D721Med (cell line): ENCODE measurements at places on chromosomes 11 and 22.
A peak's percentile ranks its signal among the peaks of the same experiment; 100 is the strongest.

- DNase-seq = no peak
Measured at GRCh38 chr11:70262951-70263350, 7.5 kb upstream of the PPFIA1 start.

- DNase-seq = no peak
Measured at GRCh38 chr22:29621761-29622526, 18.5 kb downstream of the NF2 start.

DNA sequence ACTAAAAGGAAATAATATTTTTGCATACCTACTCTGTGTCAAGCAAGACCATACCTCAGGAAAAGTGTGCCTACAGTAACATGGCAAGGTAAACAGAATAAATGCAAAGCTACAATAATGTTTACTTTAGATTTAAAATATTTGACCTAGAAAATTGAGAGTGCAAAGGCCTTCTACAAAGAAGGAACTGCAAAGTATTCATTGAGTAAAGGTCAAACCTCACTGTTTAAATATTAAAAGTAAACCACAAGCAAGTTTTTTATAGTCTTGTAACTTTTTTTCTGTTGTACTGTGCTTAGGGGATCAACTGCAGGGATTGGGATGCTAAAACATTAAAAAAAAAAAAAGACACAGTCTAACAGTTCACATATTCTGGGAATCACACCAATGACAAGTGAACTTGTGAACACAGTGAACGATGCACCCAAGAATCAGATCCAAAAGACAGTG lies 48.8 kb downstream of the CWF19L2 start:
- DNase-seq = no peak

DNA sequence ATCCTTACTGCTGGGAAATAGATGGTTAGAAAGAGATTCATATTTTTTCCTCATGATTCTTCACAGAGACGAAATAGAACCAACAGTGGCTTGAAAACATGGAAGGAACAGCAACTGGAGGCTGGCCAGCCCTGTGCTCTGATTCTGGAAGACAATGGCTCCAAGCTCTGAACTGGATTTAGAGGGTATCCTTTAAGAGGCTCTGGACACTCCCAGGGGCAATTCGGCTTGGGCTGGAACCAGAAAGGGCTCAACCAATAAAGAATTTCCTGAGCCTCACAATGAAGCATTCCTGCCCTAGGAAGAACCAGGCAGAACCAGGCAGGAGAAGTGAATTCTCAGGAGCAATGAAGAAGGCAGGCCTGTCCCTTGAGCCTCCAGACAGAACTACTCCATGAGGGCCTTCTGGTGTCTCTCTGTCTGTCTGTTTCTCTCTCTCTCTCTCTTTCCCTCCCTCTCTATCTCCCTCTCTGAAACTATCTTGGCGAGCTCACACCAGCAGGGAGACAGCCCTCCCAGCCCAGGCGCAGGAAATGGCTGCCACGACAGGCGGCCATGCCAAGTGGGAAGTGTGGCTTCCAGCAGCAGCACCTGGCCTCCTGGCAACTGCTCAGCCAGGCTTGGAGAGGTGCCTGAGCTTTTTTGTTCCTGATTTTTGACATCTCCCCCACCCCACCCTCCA lies 93.3 kb downstream of the RCN1 start:
- no peak for DNase-seq

- DNase-seq = no peak
Measured at GRCh38 chr11:66593303-66593635, 284 bp downstream of the CCS start.

- DNase-seq = no peak
Measured at GRCh38 chr11:26696330-26696729, 25.5 kb downstream of the SLC5A12 start.

GRCh38 chr22:37996515-37997246 lies 12.3 kb upstream of the SOX10 start:
- no peak for DNase-seq

DNA sequence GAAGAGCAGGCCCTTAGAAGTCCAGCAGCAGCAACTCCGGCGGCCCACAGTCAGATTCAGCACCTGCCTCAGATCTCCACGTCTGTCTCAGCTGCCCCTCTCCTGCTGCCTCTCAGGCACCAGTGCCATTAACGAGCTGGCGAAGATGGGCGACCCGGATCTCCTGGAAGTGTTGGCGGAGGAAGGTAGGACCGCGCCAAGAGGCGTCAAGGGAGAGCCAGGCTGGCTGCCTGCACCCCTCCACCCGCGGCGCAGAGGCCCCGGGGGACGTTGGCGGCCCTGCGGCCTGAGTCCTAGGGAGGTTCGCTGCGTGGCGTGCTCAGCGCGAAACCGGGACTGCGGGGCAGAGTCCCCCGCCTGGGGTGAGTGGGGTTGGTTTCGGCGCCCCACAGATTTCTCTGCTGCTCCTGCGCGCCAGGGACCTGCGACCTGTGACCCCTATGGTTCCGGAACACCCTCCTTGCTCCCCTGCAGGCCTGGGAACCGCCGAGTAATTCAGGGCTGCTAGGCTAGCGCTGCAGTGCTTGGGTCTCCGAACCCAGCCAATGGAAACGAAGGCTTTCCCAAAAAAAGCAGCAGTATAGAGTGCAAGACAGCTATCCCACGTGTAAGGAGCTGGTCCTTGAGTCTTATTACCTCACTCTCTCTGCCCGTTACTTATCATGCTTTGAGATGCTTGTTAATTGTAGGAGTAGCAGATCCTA lies 615 bp downstream of the ANO5 start:
- DNase-seq = peak; percentile 20

GRCh38 chr11:76612226-76612625 lies 58.3 kb downstream of the LRRC32 start:
- no peak for DNase-seq

DNA sequence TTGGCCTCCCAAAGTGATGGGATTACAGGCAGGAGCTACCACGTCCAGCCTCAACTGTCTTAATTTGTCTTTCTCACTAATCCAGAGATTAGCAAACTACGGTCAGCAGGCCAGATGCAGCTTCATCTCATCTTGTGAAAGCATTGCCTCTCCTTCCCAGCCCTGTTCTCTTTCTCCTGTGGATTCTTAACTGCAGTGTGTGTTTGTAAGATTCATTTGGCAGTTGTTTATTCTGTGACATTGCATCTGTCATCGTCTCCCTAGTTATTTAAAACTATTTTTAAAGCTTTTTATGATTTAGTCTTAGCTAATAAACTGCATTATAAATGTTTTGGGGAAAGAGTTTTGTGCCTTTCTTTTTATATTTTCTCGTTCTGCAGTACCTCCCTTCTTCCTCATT lies 29.2 kb downstream of the RNF169 start:
- DNase-seq = no peak

- DNase-seq = no peak
Measured at GRCh38 chr11:105137286-105137685, 2.3 kb downstream of the CARD18 start.

GRCh38 chr11:2912498-2912897 lies 16.7 kb downstream of the PHLDA2 start:
- DNase-seq = no peak

DNA sequence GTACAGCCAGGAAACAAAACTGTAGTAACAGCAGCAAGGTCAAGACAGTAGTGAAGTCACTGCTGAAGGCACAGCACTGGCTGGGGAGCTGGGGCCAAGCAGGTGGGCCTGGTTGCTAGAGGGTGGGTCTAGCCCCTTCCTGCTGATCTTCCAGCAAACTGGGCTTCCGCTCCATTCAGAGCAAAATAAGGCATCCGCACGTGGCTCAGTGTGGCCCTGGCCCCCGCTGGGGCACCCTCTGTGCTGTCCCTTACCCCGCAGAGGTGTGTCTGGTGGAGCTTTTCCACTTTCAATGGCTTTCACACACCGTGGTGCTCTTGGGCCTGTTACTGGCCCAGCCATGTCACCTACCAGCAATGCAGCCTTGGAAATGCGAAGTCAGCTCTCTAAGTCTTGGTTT lies 162.4 kb upstream of the B3GAT1 start:
- no peak for DNase-seq

DNA sequence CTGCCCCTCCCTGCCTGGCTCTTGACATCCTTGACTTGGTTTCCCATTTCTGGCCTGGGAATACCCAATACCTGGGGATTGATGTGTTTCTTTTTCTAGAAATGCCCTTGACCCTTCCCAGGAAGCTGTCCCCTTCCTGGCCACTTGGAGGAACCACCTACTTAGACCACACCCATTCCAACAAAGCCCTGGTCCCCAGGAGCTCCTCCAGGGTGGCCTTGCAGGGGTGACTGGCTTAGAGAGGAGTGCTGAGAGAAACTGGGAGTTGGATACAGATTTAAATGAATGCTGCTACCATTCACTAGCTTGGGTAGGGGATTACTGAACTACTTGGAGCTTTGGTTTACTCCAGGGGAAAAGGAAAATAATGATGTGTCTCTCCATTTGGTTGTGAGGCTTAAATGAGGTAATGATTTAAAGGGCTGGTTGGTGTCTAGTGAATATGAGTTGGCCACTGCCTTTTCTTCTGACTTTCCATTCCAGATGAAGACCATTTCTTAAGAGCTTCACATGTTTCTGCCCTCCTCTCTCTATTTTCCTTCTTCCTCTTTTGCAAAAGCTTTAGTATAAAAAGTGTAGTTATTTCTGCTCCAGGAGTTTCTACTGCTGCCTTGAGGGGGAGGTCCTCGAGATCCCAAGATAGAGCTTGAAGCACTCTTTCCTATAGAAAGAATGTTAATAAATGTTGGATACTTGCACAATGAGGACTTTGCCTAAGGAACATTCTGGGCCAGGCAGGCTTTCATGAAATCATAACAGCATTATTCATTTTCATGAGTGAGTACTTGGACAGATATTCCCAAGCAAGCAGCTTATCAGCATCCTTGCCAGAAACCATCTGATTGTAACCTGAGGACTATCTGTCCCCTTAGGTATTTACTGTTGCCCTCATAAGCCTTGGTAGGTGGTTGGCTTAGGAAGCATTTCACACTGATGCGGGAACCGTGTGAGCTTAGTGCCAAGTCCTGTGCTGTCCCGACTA lies 22.4 kb downstream of the PANX1 start:
- DNase-seq = no peak

DNA sequence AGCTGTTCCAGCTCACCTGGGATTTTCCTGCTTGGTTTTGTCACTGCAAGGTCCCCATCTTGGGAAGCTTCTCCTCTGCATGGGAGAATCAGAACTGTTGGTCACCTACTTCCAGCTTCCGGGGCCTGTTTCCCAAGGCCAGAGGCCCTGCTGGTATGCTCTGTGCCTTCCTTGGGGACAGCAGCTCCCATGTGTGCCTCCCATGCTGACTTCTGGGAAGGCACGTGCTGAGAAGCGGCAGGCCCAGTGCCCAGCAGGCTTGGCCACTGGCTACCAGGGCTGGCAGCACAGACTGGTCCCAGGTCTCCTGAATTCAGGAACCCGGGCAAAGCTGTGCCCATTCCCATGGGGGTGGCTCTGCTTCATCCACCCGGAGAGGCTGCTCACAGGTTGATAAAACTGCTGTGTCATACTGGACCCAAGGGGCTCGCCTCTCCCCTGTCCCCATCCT lies 33.8 kb downstream of the MYEOV start:
- no peak for DNase-seq

DNA sequence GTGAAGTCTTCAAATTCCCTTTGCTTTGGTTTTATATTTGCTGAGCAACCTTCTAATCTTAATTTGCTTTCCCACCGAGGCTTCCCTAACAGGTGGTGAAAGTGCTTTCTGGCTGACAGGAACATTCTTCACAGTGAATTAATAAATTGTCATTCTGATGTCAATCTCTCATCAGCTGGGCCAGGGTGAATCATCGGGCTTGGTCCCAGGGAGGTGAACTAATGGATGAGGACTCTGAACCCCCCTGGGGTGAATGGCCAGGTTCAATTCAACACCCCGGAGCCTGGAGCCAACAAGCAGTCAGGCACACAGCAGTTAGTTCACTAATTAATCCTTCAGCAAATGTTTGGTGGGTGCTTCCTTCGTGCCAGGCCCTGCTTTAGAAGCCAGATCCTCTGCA lies 155.4 kb upstream of the PDGFD start:
- DNase-seq = no peak

DNA sequence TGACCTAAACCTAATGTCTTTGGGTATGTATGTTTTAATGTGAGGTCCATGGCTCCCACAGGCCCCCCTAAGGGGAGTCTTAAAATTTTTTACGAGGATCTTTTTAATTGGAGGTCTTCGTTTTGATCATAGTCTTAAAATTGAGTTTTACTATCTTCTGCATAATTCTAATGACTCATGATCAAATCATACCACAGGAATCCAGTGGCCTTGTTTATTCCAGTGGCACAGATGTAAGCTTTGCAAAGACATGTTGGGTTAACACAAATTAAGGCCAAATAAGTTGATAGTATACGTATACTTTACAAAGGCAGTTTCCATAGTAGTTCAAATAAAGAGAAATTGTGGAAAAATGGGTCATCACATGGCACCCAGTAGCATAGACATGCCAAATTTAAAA lies 33.9 kb upstream of the FJX1 start:
- DNase-seq = no peak

GRCh38 chr22:45268167-45268957 lies 16.4 kb upstream of the UPK3A start:
- peak; percentile 44 for DNase-seq

DNA sequence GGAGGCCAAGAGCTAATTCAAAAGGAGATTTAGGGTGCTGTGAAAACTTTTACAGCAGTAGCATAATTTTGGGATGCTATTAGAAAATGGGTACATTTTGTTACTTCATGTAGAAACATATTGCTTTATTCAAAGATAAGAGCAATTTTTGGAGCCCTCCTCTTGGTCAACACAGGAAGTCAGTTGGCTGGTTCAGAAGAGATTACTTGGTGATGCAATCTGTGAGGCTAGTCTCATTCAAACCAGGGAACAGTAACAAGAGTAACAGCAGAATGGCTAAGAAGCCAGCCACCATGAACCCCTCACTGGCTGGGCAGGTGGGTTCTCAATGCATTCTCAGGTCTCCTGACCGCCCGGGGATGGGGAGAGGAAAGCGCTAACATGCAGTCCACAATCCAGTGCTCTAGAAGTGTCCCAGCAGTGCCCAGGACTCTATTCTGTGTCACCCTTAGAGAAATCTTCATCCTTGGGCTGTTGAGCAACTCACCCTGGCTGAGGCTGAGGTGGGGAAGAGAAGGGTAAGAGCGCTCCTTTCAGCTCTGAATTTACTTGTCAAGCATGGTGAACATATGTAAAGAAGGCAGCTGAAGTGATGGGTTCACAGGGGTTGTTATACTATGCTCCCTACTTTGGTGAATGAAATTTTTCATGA lies 262.2 kb upstream of the UBASH3B start:
- DNase-seq = no peak

DNA sequence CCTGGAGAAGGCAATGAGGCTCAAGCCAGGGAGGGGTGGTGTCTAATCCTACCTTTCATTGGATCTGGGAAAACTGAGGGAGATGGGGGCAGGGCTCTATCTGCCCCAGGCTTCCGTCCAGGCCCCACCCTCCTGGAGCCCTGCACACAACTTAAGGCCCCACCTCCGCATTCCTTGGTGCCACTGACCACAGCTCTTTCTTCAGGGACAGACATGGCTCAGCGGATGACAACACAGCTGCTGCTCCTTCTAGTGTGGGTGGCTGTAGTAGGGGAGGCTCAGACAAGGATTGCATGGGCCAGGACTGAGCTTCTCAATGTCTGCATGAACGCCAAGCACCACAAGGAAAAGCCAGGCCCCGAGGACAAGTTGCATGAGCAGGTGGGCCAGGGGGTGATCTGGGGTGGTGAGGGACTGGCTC lies at the start of gene FOLR1:
TSS of gene FOLR1 (plus strand) at position 180 of the 421 bp plus-strand sequence. CDS start at position 214, 34 bp downstream.
- no peak for DNase-seq
